HEK293T (cell line): ENCODE measurements at places on chromosomes 3 and 15.

DNA sequence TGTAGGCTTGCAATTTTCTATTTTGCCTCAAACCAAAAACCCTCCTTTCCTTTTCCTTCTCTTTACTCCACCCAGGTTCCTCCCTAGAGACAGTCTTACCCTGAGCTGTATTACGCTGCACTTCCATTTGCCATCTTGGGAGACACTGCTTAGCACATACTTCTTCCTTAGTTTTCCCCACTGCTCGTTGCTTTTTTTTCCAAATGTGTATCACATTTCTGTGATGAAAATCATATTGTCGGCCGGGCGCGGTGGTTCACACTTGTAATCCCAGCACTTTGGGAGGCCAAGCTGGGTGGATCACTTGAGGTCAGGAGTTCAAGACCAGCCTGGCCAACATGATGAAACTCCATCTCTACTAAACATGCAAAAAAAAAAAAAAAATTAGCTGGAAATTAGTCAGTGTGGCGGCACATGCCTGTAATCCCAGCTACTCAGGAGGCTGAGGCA lies 29.5 kb downstream of the POPDC2 start:
- DNase-seq: no peak

DNA sequence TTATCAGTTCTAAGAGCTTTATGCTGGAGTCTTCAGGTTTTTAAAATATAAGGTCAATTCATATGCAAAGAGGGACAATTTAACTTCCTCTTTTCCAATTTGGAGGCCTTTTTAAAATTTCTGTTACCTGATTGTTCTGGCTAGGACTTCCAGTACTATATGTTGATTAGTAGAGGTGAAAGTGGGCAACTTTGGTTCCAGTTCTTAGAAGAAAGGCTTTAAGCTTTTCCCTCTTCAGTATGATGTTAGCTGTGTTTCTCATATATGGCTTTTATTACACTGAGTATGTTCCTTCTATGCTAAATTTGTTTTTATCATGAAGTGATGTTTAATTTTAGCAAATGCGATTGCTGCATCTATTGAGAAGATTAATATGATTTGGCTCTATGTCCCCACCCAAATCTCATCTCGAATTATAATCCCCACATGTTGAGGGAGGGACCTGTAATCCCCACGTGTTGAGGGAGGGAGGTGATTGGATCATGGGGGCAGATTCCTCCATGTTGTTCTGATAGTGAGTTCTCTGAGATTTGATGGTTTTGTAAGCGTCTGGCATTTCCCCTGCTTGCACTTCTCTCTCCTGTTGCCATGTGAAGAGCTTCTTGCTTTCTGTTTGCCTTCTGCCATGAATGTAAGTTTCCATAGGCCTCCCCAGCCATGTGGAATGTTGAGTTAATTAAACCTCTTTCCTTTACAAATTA lies 33.8 kb downstream of the FAIM start:
- DNase-seq: no peak

- DNase-seq: no peak
Observed at GRCh38 chr15:78434134-78434533, 3.9 kb upstream of the IREB2 start.

GRCh38 chr15:99753066-99753465 lies 19.8 kb upstream of the LYSMD4 start:
- no peak for DNase-seq

- DNase-seq: no peak
Observed at GRCh38 chr15:28167042-28167441, 67.9 kb upstream of the OCA2 start.

- DNase-seq: no peak
Observed at GRCh38 chr15:62348118-62348517, 183.0 kb upstream of the C2CD4B start.

- DNase-seq: no peak
Observed at GRCh38 chr3:8723612-8724011, 10.0 kb upstream of the CAV3 start.

GRCh38 chr3:78875436-78875835 lies 892.4 kb downstream of the ROBO1 start:
- DNase-seq: no peak
